ENCODE measurements at places on chromosomes 4 and X.

DNA sequence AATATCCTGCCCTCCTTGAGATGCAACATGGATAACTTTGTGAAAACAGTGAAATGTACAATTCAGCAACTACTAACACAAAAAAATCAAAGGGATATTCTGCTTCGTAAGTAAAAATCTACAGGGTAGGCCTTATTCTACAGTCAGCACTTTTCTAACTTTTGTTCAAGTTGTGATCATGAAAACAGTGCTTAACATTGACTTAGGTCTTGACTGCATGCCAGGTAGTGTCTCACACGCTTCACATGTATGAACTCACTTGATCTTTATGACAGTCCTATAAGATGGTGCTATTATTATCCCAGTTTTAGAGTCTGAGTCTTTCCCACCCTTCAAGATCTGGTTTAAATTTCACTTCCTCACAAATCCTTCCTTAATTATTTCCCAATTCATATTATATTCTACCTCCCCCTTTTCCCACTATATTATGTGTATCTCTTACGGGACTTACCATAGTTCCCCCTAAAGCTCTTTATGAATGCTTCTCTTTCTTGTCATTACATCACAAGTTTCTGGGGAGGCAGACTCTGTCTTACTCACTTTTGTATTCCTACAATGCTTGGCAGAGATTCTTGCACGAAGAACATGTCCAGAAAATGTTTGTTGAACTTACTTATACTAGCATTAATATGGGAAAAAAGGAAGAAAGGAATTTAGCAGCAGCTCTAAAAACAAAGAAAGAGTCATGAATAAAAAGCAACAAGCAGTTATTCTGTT, 179.8 kb downstream of the SCFD2 start:
- no peak for DNase-seq

DNA sequence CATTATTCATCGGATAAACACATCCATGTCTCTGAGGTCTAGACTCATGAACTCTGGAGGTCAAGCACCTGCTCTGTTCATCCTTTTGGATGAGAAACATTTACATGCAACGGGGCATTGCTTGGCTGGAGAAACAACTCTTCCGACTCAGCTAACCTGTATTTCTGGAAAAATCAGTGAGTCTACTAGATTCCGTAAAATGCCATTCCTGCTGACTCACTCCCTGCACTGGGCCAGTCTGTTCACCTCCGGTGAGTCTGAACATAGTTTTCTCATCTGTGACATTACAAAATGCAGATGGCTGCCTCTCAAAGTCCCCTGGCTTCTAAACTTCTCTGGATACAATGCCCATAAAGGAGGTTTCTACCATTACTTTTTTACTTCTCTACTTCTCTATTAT, 185.7 kb upstream of the HS3ST1 start:
- DNase-seq, result no peak

GRCh38 chrX:24877288-24877664, 138.5 kb downstream of the ARX start:
- no peak for DNase-seq

- no peak for DNase-seq
Measured at GRCh38 chr4:73181231-73181630, 77.4 kb downstream of the ANKRD17 start.

- no peak for DNase-seq
Measured at GRCh38 chr4:176323511-176324160, 3.9 kb downstream of the SPCS3 start.

DNA sequence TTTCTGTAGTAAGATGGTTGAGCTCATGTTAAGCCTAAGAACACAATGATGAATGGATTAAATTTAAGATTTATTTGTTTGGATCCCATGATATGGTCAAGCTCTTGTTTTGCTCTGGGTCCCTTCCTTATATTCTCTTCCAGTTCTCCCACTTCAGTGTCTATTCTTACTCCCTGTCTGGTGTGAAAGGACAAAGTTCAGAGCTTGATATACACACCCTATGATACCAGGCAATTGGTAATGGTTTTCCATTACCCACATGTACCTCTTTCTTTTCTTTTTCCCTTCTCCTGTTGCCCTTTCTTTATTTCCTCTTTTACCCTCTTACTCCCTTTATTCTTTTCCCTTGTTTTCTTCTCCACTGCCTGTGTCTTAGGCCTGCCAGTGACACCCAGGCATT, 223.6 kb downstream of the RAPGEF2 start:
- no peak for DNase-seq

DNA sequence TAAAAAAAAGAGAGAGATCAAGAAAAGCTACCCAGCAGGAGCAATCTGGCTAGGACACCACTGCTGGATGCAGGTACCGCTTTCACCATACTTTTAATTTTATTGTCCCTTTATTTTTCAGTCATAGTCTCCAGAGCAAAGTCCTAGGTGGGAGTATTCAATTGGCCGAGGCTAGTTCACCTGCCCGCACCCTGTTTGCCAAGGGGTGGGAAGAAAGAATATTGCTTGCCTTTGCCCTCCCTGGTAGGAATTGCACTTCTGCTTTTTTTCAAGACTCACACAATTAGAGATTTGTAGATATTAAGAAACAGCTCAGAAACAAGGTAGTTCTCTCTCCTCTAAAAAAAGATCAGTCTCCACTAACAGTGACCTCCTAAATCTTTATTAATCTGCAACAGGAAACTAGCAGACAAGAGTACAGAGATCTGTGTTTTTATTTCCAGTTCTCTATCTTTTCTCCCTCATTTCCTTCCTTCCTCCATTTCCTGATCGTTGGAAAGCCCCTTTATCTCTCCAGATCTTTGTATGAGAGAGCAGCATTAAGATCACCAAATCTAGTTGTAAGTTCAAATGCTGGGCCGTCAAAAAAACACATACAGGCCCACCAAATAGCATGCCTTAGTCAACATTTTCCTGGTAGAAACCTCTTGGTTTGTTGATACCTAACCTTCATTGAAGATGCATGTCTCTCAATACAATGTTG, 9.4 kb upstream of the RPGR start:
- DNase-seq, result no peak

- no peak for DNase-seq
Measured at GRCh38 chrX:103171353-103171752, 43.6 kb upstream of the BEX4 start.

- no peak for DNase-seq
Measured at GRCh38 chr4:35516102-35516501, 728.2 kb downstream of the ARAP2 start.
